ENCODE measurements at places on chromosomes 7 and 10.

DNA sequence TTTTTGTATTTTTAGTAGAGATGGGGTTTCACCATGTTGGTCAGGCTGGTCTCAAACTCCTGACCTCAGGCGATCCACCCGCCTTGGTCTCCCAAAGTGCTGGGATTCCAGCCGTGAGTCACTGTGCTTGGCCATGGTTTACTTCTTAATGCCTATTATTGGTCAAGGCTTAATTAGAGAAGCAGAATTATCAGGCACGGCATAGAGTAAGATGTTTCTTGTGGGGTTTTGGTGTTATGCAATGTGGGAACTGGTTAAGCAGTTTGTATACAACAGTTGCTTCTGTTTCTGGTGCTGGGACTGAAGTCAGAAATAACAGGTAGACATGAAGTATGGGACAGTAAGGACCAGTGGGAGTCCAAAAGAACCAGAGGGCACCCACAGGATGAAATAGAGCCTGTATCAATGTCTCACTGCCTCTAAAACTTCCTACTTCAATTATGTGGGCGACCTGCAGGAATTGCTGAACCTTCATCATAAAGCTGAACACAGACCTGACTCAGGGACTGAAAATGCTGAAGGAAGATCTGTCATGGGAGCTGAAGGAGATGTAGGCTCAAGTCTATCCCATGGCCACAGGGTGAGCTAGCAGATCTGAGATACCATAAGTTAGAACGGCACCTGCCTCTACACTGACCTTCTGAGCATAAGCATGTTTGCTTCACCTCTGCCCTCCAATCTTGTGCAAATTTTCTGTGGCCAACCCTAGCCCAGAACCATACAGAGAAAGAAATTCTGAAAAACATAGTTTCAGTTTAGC lies 38.3 kb upstream of the VCL start:
- no peak for DNase-seq

GRCh38 chr7:65846008-65846570 lies 26.8 kb upstream of the VKORC1L1 start:
- DNase-seq = no peak

- no peak for DNase-seq
These were observed 222.9 kb downstream of the TCERG1L start for GRCh38 chr10:131088619-131089018.

- no peak for DNase-seq
These were observed 362.0 kb downstream of the ZNF248 start for GRCh38 chr10:37495415-37495814.

DNA sequence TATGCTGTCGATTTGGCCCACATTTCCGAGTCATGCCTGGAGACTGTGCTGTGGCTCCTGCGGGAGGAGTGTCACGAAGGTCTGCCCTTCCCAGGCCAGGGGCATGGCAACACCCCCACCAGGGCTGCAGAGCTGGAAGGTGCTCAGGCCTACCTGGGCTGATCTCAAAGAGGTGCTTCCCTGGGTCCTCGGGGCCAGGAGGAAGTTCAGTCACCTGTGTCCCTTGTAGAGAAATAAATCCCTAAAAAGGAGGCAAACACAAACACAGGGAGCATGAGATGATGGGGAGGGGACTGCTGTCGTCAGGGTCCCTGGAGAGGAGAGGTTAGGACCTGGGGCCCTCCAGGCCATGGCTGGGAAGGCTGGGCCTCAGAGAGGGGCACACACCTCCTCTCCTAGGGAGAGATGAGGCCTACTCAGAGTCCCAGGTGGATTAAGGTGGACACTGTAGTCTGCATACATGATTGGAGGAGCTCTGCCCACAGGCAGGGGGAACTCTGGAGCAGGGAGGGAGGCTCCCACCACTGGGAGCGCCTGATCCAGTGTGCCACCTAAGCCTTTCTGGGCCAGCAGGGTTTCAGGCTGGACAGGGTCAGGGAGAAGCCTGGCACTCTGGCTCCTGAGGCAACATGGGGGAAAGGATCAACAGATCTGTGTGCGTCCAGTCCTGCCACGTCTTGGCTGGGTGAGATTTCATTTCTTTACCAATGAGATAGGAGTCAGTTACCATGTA lies 49.4 kb downstream of the ARHGAP22 start:
- DNase-seq = no peak

DNA sequence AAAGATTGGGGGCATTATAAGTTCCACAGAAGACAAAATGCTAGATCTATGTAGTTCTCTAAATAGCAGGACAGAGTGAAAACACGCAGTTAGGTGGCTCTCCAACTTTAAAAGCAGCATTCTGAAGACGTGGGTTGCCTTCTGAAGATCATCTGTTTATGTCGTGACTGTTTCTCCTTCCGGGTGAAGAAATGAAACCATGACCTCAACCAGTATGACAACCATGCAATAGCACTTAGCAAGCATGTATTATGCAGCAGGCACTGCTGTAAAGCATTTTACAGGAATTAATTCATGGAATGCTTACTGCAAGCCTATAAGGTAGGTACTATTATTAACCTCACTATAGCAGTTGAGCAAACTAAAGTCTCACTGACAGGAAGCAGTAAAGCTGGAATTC lies 125.2 kb downstream of the SLC25A13 start:
- no peak for DNase-seq

GRCh38 chr7:130393841-130394411 lies 13.6 kb downstream of the CPA1 start:
- no peak for DNase-seq

DNA sequence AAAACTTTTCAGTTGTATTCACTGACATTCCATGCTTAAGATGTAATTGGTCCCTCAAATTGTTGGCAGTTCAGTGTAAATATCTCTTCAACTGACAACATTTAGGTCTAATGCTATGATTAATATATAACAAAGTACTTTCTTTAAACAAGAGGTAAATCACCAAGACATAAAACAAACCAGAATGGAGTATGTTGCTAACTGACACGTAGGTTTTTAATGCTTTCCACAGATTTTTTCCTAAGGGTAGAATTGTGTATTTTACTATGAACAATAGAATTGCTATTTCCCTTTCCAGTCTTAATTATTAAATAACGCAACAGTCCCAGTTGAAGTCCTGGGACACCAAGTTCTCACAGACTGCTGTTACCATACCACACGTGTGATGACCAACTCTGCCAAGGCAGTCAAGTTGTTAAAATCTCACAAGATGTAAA lies 4.1 kb downstream of the JCAD start:
- DNase-seq = no peak

GRCh38 chr10:124057601-124058000 lies 35.8 kb downstream of the CHST15 start:
- no peak for DNase-seq
